ENCODE measurements at places on chromosomes 4 and X. TPM values are rescaled to one million over a fixed set of nuclear protein-coding genes. Genes with fewer than 3 reads are reported as not detected.

GRCh38 chr4:101693842-101694398 lies 96.6 kb upstream of the BANK1 start:
- no peak for DNase-seq

- DNase-seq = peak; percentile 67
These were observed 1.5 kb downstream of the P2RY8 start for GRCh38 chrX:1535241-1536041.

- DNase-seq = no peak
These were observed 87.3 kb upstream of the EMCN start for GRCh38 chr4:100605144-100605543.

DNA sequence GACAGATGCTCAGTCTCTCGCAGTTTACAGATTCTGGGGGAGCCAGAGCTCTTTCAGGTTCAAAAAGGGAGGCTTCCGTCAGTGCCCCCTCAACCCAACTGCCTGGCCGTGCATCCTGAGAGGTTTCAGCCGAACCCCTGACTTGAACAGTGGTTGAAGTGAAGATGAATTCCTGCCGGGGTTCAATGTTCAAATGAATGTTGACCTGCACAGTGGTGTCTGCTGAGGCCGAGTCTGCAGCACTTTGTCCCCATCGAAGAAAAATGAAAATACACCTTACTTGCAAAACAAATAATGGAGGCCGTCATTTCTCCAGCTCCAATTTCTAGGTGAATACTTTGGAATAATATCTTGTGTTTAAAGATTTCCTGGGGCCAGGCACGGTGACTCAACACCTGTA lies 33.7 kb downstream of the GYG2 start:
- DNase-seq = no peak

DNA sequence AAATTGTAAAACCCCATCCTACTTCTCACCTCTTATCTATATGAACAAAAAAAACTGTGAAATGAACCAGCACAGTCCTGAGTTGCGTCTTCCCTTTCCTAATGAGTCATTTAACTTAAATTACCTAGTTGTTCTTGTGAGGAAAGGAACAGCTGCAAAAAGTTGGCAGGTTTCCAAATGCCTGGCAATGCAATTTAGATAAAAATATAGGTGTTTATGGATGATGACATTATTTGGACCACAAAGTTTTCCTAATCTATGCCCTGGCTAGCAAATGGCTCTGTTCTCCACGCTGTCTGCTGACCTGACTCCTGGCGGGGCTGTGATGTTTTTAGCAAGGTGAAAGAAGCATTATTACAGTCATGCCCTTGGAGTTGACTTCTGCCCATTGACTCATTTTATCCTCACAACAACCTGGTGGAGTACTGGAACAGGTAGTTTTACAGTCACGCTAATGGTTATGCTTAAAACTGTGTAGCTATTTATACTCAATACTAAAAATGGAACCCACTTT lies 29.8 kb upstream of the RELL1 start:
- DNase-seq = no peak

GRCh38 chrX:150643271-150643670 lies 49.9 kb upstream of the MTMR1 start:
- no peak for DNase-seq

GRCh38 chr4:145843148-145843547 lies 95.5 kb downstream of the ZNF827 start:
- no peak for DNase-seq

GRCh38 chrX:46737462-46737861 lies 21.5 kb downstream of the SLC9A7 start:
- DNase-seq = no peak

DNA sequence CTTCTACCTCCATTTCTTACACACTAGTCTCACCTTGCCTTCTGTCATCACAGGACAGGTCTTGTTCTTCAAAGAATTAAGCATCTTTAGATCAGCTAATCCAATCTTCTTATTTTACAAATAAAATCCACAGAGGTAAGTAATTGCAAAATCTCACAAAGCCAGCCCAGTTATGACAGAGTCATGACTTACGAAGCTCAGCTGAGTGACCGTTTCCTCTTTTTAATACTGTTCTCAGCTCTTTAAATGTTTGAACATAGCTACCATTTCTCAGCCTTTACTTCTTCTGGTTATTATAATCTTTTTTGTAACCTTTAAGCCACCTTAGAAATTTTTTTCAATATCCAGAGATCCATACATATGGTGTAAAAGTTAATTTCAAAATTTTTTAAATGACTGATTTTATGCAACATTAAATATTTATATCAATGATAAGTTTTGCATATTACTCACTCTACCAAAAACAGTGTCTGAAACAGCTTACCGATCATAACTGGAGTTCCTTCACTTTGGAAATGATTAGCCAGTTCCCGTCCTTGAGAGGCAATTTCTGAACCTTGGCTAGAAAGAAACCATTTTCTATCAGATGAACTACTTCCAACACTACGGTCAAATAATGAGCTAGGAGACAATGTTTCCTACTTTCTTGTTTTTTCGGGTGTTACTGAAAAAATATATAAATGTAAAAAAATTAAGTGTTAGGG lies 8.8 kb downstream of the ANKRD37 start:
- DNase-seq = no peak

GRCh38 chr4:8394061-8394519 lies 46.4 kb downstream of the ACOX3 start:
- no peak for DNase-seq

DNA sequence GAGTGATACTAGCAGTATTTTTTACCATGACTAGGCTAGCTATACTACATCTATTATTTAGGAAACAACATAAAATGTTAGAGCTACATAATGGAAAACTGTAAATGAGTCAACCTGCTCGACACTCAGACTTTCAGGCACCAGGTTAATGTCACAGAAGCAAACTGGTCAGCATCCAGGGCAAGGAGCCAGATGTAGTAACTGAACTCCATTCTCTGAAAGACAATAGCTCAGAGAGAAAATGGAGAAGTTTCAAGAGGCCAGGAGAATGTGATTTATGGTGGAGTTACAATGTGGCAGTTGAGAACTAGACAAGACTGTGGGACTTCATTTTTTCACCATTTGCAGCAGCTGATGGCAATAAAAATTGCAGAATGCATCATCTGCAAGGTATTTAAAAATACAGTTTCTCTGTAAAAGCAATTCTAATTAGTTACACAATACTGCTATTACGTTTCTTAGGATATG lies 342.7 kb upstream of the PABPC4L start:
- DNase-seq = no peak

DNA sequence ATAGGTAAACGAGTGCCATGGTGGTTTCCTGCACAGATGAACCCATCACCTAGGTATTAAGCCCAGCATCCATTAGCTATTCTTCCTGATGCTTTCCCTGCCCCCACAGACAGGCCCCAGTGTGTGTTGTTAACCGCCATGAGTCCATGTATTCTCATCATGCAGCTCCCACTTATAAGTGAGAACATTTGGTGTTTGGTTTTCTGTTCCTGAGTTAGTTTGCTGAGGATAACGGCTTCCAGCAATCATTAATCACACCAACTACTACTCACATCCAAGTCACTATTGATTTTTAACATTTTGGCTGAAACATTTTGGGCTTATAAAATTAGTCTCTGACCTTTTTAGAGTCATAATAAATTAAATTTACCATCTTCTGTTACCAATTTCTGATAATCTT lies 205.3 kb downstream of the SPOCK3 start:
- DNase-seq = no peak

GRCh38 chr4:178941975-178942374 lies 1499.7 kb upstream of the AGA start:
- DNase-seq = no peak

DNA sequence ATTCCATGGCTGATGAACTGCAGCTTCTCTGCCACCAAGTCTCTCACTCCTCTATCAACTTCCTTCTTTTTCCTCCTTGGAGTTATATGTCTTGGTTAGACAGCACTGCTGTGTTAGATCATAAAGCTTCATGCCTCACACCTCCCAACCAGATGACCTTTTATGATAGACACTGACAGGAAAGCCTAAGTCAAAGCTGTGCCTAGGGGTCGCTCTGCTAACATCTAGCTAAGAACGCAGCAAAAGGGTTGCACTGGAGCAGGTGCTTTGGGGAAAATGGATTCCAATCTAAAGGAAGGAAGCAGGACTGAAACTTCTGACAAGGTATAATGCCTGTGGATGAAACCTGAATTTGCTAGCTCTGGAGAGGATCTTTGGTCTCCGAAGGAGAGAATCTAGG lies 509.7 kb downstream of the SMARCA1 start:
- no peak for DNase-seq

GRCh38 chr4:82352825-82353366 lies 20.9 kb downstream of the HNRNPD start:
- no peak for DNase-seq

DNA sequence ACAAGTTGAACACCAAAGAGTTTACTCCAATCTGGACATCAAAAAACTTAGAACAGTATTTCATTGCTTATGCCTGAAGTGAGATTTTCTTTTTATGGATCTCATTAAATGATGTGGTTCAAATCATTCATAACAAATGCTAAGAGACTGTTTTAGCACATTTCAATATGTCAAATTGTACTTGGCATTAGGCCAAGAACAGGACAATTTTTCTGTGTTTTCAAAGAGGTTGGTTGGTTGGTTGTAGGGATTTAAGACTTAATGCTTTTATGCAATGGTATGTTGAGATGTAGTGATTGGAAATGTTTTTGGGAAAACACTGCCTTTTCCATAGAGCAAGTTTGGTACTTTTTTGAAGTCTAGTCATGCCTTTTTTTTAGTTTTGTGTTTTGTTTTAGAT lies 510.4 kb downstream of the ZNF674 start:
- no peak for DNase-seq

DNA sequence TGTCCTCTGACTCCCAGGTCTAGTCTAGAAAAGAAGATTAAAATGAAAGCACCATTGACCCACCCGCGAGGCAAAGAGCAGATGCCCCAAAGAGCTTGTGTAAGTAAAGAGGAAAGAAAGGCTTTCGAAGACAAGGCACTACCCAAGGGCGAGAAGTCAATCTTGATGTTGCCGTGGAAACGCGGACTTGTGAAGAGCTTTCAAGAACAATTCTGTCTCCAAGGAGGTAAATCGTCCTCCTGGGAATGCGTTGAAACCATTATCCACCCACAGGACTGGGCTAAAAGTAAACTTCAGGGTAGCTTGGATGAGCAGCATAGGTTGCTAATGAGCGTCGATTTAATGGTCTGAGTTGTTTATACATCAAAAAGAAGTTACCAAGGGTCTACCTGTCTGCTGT lies 189.3 kb downstream of the DHRSX start:
- no peak for DNase-seq

DNA sequence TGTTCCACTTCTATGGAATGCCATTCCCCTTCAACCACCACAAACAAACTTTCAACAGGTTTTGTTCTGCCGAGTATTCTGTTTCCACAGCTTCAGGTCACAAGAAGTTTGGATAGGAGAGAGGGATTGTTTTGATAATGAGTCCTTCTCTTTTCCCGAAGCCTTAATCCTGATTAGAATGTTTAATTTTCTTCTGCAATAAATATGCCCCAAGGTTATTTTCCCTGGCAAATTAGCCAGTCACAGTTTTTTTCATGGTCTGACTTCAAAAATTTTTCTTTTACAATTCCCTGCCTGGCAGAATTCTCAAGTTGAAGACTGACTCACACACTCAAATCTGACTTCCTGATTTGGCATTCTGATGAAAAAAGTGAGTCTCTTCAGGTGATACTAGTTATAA lies 33.1 kb upstream of the EDNRA start:
- no peak for DNase-seq

DNA sequence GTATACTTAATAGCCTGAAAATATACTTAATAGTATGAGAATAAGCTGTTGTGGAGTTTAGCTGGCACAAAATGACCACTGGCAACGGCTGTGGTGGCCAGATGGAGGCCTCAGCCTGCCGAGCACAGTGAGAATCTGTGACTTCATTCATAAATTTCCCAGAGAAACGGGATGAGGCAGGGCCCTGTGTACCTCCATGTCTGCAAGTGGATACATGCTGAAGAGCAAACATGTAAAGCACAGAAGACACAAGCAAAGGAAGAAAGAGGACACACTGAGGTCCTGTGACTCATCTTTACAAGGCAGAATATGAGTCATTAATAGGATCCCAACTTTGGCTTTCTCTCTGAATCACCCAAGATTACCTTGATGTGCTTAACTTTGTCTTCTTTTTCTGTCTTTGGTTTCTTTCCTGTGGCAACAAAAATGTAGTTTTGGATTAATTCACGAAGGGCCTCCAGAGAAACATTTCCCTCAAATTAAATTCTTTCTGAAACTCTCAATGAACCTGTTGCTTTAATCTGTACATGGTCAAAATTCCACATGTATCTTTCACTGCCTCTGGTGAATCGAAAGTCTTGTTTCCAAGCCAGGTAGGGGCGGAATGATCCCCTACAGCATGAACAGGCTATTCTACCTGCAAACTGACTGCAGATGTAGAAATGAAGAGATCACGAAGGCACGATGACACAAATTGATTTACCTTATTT lies 56.4 kb downstream of the IRF2 start:
- no peak for DNase-seq

DNA sequence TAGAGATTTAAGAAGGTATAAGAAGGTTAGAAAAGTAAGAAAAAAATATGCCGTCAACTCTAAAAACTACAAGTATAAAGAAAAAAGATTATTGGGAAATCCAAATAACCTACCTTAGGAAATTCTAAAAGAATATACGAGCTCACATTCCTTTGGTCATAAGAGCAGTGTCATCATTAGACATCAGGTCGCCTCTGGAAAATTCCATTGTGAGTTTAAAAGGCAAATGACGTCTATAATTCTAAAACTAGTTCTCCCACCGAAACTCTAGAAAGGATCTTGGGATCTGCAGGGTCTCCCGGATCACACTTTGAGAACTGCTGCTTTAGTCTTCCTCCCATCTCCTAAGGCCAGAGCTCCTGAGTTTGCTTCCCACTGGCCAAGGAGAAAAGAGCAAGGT lies 518 bp upstream of the SAT1 start:
- no peak for DNase-seq

GRCh38 chr4:122766353-122766705 lies 33.8 kb downstream of the BBS12 start:
- DNase-seq = no peak

- DNase-seq = no peak
These were observed 32.2 kb upstream of the NDST4 start for GRCh38 chr4:115145393-115146160.

DNA sequence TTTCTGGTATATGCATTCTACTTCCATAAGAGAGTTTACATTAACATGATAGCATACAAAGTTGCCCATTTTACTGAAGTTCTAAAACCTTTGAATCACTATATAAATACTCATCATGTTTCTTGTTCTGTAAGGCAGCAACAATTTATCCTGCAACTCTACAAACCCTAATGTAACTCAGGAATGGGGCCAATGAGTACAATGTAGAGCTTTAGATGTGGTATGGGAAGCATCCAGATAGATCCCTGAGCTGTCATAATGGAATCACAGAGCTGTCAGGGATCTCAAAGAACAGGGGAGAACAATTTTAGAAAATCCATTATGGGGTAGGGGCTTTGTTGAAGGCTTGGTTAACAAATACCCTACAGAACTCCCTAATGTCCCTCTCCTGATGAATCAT lies 88.5 kb downstream of the DCUN1D4 start:
- no peak for DNase-seq

GRCh38 chr4:138292321-138292720 lies 50.2 kb upstream of the SLC7A11 start:
- DNase-seq = no peak

The ARMCX1 gene
- 0.72 TPM for total RNA-seq

The ERAS gene
- not detected for total RNA-seq

The SSX2B gene
- not detected for total RNA-seq

The SLC7A11 gene
- 1.5 TPM for total RNA-seq

The XAGE1A gene
- not detected for total RNA-seq

The FGA gene
- total RNA-seq = not detected
